ENCODE measurements at places on chromosomes 4 and X. TPM values are rescaled to one million over a fixed set of nuclear protein-coding genes. Genes with fewer than 3 reads are reported as not detected.

Gene CPE
- 89.8 TPM for total RNA-seq

Gene NXF2
- not detected for total RNA-seq

Gene LINC00632
- 6.8 TPM for total RNA-seq

Gene ARHGEF6
- total RNA-seq: 25.6 TPM

Gene SLC7A11
- total RNA-seq: 1.0 TPM

Gene MTTP
- total RNA-seq: under 0.01 TPM

Gene WNK3
- total RNA-seq: 3.7 TPM

Gene CLDN22
- total RNA-seq: not detected

Gene CLDN2
- total RNA-seq: under 0.01 TPM

Gene RAI2
- total RNA-seq: 0.52 TPM

Gene KIAA1210
- not detected for total RNA-seq

Gene ABLIM2
- total RNA-seq: 7.3 TPM

Gene SPATA4
- 0.52 TPM for total RNA-seq

Gene F8A3
- not detected for total RNA-seq

Gene CCDC120
- 0.52 TPM for total RNA-seq

Gene MAGEC2
- not detected for total RNA-seq

Gene SPATA18
- total RNA-seq: 0.52 TPM

Gene C4orf50
- not detected for total RNA-seq

Gene BEND4
- under 0.01 TPM for total RNA-seq

Gene BMP3
- 1.6 TPM for total RNA-seq

Gene FGFBP1
- not detected for total RNA-seq

Gene NEUROG2
- not detected for total RNA-seq

Gene HTR2C
- not detected for total RNA-seq

Gene HS3ST1
- under 0.01 TPM for total RNA-seq

Gene STATH
- not detected for total RNA-seq

Gene POLN
- 4.2 TPM for total RNA-seq

Gene PRRG3
- total RNA-seq: 9.4 TPM

Gene ADH1A
- 0.52 TPM for total RNA-seq

Gene CT45A9
- not detected for total RNA-seq

All from skeletal muscle tissue (tissue), 5 donors.